ENCODE measurements at places on chromosomes 1 and 21.

GRCh38 chr1:231023150-231023549 lies 16.9 kb downstream of the FAM89A start:
- DNase-seq = no peak

DNA sequence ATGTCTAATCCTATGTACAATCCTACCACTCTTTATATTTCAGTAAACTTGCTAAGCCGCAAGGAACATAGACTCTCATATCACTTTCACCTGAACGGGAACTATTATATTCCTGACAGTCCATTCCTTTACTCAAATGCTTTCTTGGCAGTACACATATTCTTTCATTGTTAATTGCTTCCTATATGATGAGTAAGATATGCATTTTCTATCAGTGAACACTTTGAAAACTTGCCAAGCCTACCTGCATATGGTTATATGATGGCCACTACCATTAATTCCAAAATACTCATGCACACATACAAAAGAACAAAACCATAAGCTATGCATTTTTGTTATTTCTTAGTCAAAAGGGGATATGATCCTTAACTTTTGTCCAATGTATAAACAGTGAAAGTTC lies 341.5 kb downstream of the VAV3 start:
- DNase-seq = no peak

GRCh38 chr1:20988943-20989342 lies 187.8 kb downstream of the EIF4G3 start:
- no peak for DNase-seq

GRCh38 chr1:182110635-182111034 lies 49.1 kb upstream of the ZNF648 start:
- no peak for DNase-seq

- no peak for DNase-seq
Observed at GRCh38 chr1:88275259-88275862, 408.7 kb upstream of the PKN2 start.

DNA sequence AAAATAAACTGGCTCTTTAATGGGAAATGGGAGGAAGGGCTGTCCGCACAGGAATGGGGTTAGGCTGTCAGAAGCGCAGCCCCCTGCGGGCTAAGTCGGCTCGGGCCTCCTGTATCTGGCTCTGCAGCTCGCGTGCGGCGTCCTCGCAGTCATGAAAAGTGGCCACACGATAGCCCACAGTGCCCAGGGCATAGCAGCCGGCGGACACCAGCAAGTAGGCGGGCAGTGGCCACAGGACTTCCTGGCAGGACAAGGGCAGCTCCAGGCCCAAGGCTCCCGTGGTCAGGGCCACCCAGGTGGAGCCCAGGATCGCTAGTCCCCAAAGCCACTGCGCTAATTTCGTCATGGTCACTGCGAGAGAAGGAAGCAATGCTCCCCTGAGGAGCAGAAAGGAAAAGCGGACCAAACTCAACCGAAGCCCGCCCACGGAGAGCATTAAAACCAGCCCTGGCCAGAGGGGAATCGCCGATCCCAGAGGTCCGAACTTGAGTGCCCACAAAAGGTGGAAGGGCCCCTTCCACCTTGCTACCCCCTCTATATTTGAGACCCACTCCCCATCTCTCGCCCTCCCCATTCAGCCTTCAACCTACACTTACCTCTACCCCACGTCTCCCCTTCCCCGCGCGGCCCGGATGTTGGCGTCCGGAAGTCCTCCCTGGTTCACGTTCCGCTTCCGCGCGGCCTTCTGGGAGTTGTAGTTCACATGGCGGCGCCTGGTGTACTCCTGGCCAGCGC lies at the start of gene DPM3:
Gene DPM3, minus strand, starts transcription at position 637 of the 735 bp plus-strand sequence. Its CDS starts 291 bp downstream, at position 346.
- peak; percentile 74 for DNase-seq

DNA sequence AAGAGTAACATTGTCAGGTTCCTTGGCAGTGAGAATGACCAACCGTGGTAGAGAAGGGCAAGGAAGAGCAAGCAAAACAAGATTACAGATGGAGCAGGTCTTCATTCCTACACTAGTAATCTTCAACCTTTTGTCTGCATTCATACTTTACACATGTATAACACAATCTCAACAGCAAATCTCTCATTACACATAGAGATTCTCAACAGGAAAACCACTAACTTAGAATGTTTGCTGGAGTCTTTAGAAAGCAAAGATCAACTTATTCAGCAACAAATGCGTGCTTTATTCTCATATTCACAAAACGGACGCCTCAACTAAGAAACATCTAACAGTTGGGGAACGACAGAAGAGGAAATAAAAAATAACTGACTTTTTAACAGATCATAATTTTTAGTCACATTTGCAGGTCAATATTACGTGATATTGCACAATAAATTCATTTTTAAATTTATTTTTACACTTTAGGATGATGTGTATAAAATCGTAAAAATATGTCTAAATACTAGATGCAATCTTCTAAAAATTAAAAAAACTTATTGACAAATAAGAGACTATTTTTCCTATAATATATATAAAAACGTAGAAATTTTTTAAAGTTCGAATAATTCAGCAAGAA lies 82.9 kb downstream of the ARID4B start:
- no peak for DNase-seq

DNA sequence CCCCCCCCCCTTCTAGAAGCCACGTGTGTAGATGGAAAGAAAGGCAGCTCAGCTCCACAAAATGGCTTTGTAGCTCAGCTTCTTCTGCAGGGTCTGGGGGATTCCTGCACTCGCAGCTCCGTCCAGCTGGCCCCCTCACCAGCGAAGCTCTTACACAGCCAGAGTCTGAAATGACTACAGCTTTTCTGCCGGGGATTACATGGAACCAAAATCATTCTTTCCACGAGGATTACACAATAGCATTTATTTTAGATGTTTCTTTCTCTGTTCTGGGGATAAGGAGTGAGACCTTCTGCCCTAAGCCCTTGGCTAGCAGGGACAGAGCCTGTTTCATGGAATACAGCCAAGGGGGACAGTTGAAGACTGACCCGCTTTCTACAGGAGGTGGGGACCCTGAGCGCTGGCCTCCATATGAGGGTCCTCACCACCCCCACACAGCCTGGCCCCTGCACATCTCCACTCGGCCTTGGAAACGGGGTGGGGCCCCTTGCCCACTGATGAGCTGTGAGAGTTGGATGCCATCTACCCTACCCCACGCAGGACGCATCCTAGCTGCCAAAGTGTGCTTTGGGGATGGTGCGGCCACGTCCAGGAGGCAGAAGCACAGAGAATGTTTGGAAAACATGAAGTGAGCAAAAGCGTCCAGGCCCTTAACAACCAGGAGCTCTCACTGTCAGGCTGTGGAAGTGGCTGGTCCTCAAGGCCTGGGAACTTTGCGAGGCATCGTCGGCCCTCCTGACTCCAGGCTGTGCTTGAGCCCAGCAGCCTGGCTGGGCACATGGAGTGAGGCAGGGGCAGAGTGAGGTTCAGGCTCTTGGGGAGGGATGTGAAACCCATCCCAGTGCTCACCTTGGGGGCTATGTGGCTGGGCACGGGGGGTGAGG lies 14.5 kb downstream of the ACTRT2 start:
- no peak for DNase-seq

- DNase-seq = peak; percentile 45
Observed at GRCh38 chr1:54337928-54338327, 68.3 kb downstream of the SSBP3 start.

DNA sequence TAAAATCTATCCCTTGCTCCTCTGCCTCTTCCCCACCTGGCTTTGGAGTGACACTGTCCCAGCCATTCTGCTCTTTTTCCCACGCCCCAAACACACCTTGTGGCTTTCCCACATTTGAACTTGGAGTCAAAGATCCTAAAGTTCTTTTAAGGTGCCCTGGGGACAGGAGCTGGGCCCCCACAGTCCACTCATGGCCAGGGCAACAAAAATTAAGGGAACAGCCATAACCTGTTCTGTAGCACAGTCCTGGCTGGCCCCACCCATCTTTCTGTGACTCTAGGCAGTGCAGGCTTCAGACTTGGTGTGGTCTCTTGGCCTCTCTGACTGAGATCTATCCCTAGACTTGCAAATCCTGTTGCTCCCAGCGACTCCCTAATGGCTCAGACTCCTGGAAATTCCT lies 143.0 kb upstream of the MAGI3 start:
- DNase-seq = no peak

DNA sequence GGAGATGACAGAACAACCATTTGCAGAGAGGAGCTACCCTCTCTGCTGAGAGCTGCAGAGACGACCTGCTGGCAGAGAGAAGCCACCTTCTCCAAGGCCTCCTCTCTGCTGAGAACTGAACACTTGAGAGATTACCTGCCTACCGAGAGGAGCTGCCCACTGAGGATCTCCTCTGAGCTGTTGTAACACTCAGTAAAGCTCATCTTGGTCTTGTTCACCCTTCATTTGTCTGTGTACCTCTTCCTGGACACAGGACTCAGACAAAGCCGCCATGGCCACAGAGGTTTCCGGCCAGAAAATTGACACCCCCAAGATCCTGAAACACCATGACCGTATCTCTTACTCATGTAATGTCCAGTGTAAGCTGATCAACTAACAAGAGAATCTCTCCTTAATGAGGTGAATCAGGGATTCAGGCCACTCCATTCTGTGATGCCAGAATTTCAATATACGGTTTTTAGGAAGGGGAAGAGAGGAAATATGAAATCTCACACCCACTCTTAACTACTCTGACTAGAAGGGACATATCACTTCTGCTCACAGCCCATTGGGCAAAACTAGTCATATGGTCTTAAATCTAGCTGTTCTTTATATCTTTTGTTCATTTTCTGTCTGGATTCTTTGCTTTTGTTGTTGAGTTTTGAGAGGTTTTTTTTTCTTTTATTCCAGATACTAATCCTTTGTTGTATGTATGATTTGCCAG lies 83.8 kb downstream of the RHOU start:
- no peak for DNase-seq

DNA sequence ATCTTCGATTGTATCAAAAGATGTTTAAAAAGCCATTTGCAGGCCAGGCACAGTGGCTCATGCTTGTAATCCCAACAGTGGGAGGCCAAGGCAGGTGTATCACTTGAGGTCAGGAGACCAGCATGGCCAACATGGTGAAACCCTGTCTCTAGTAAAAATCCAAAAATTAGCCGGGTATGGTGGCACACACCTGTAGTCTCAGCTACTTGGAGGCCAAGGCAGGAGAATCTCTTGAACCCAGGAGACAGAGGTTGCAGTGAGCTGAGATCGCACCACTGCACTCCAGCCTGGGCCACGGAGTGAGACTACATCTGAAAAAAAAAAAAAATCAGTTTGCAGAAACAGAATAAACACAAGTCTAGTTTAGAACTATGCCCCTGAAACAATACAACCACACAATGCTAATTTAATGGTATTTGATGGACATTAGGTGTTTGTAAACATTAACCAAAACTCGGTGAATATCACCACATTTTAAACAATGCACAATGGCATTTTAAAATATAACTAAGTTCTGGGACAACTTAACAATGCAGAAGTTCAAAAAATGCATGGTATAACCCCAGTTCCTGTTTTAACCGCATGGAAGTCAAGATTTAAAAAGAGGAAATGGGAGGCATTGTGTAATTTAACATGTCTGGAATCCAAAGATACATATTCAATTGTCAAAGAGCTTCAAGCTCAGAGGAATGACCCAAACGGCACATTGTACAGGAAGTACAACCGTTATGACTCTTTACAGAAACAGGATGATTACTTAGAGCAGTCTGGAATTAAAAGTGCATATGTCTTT lies 7.1 kb upstream of the PTTG1IP start:
- DNase-seq = peak; percentile 100

DNA sequence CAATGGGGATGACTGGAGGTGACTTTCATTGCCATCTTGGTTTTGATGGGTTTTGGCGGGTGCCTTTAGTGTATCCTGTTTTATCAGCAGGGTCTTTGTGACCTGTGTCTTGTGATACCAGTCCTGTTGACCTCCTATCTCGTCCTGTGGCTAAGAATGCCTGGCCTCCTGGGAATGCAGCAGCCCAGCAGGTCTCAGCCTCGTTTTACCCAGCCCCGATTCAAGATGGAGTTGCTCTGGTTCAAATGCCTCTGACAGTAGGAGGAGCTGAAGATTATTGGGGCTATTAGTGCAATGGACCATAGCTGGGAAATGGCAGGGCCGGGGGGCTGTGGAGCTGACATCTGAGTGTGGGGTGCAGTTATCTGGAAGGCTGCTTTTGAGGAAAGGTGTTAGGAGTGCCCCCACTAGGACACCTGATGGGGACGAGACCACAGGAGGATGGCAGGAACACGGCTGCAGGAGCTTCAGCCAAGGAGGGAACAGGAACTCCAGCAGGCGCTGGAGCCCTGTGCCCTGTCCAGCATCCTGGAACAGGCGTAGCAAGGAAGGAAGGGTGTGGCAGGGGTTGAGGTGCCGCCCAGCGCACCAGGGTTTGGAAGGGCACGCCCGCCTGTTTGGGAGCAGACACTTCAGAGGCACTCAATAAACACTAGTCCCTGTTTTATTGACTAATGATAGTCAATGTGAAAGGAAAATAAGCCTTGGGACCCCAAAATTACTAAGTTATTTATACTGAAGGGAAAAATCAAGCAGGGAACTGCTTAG lies 15.3 kb upstream of the AGPAT3 start:
- DNase-seq = no peak

- DNase-seq = no peak
Observed at GRCh38 chr1:14667651-14667984, 69.1 kb downstream of the KAZN start.

- no peak for DNase-seq
Observed at GRCh38 chr1:21048462-21048861, 128.2 kb downstream of the EIF4G3 start.

DNA sequence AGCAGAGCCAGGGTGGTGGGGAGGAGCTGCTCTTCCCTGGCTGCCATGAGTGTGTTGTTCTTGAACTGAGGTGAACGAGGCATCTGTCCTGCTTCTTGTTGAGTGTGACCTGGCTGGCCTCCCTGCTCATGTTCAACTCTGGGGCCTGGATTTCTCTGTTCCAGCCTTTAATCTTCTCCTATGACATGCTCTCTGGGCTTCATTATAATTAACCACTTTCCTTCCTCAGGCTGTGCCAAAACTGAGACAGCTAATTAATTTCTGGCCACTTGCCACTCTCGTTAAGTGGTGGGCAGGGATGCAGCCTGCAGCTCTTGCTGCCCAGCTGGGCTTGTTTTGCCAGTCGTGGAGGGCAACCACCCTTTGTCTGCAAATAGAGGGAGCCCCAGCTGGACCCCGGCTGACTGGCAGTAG lies 23.3 kb downstream of the OPRD1 start:
- no peak for DNase-seq
